ENCODE measurements at places on chromosomes 7 and 10. TPM values are rescaled to one million over a fixed set of nuclear protein-coding genes. Genes with fewer than 3 reads are reported as not detected.

DGKB gene
- 1.4 TPM for total RNA-seq

- DNase-seq, result no peak
Measured at GRCh38 chr7:11127988-11128387, 154.3 kb downstream of the PHF14 start.

CPSF4 gene
- 31.8 TPM for total RNA-seq

DNA sequence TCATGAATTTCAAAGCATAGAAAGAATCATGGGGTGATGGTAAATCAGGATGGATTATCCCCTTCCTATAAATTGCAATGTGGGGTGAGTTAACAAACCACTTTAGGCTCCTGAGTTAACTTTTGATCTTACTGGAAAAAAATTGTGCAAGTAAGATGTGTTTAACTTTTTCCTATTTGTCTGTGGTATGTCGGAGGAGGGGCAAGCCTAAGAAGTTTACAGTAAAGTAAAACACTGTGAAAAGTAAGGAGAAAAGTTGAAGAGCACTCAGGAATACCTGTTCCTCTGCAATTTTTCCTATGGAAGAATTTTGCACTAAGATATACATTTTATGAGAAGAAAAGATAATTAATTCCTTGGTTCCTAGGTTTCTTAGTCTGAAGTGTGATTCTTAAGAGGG lies 44.4 kb downstream of the IFIT5 start:
- DNase-seq, result no peak

- DNase-seq, result no peak
Measured at GRCh38 chr7:25187932-25188331, 40.4 kb downstream of the NPVF start.

GRCh38 chr10:116737627-116738327 lies 4.6 kb downstream of the HSPA12A start:
- DNase-seq, result peak; percentile 23

MORN4 gene
- total RNA-seq, result 3.8 TPM

RBP3 gene
- not detected for total RNA-seq

OR2A5 gene
- not detected for total RNA-seq

DNA sequence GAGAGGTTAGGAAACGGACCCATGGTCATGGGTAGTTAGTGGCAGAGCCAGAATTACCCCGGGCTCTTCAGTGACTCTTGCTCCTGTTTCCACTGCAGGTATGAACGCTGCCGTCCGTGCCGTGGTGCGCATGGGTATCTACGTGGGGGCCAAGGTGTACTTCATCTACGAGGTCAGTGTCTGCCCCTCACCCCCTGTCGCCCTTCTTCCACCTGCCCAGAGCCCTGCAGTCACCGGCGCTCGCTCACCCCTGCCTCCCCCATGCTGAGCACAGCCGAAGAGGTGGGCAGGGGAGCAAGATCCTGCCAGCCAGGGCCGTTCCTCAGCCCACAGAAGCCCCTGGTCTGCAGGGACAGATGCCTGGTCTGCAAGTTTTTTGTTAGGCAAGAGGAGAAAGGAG lies 14.9 kb downstream of the PFKP start:
- no peak for DNase-seq

COBL gene
- 60.6 TPM for total RNA-seq

COL17A1 gene
- total RNA-seq, result 0.09 TPM

OPALIN gene
- total RNA-seq, result not detected

GRCh38 chr7:155987681-155988235 lies 175.5 kb upstream of the SHH start:
- DNase-seq, result no peak

SPDYE5 gene
- total RNA-seq, result 0.04 TPM

DNA sequence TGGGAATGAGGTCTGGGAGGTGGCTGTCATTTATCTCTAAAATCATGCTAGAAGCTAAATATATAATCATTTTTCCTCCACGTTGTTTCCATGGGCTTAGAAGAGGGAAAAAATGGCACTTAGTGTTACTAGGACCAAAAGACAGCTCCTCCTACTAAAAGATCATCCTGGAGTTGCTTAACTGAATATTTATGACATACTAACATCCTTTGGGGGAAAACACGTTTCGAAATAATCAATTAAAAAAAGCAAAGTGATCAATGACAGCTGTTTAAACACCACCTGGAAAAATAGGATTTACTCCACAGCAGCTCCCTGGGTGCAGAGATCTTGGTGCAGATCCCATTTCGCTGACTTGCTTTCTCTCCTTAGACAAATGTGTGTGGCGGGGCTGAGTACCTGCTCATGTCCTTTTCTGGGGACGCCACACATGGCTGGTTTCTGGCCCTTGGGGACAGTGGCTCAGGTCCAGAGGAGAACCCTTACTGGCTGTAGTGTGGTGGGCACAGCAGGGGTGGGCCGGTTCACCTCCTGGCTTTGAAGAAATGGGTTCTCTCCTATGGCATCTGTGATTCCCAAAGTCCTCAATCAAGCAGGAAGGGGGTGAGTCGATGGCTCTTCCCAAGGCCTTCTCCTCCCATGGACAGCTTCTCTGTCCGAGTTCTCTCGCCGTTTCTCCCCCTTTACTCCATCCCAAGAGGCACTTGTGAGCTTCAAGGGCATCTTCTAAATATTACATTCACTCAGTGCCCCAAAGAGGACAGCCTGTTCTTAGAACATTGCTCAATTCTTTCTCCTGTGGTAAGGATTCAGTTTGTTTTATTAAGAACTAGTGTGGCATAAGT lies 156.4 kb upstream of the KLF14 start:
- DNase-seq, result no peak

GRCh38 chr7:25012254-25012653 lies 32.3 kb upstream of the OSBPL3 start:
- DNase-seq, result no peak

PRR15 gene
- 0.04 TPM for total RNA-seq

DNA sequence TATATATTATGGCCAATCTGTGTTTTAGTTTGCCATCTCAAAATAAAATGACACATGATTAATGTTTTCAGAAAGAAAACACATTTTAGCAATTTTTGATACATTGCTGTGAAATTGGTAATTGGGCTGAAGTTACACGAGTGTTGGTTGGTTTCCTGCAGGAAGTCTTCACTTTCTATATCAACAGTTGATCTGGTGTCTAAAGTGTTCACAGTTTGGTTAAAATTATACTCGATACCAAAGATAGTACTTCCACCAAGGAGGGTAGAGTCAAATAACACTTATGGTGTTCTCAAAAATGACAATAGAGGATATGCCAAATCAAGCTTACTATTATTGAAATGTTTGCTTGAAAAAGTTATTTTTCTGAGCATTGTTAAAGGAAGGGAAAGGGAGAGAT lies 120.3 kb upstream of the GLCCI1 start:
- no peak for DNase-seq

Measured in muscle of leg (tissue), 16 donors.